ENCODE measurements at places on chromosomes 2 and 18. TPM values are rescaled to one million over a fixed set of nuclear protein-coding genes. Genes with fewer than 3 reads are reported as not detected.

GRCh38 chr2:30484995-30485394 lies 37.9 kb downstream of the LCLAT1 start:
- H3K36me3 ChIP-seq = no peaks in the 10 kb centered on the region
- H3K4me3 ChIP-seq = no peak overlapping the region
- no peaks in the 10 kb centered on the region for H3K4me1 ChIP-seq

- no peak for DNase-seq
- no peaks in the 10 kb centered on the region for H3K36me3 ChIP-seq
- no peak overlapping the region for H3K27ac ChIP-seq
- H3K4me3 ChIP-seq = no peak overlapping the region
Measured at GRCh38 chr2:161713706-161714105, 89.5 kb downstream of the SLC4A10 start.

MAL gene
- not detected for total RNA-seq

GRCh38 chr2:3641841-3642421 lies 16.1 kb upstream of the ALLC start:
- H3K4me3 ChIP-seq = no peak overlapping the region
- DNase-seq = peak; percentile 36
- H3K36me3 ChIP-seq = no peaks in the 10 kb centered on the region
- no peaks in the 10 kb centered on the region for H3K27me3 ChIP-seq
- H3K27ac ChIP-seq = no peak overlapping the region
- no peaks in the 10 kb centered on the region for H3K4me1 ChIP-seq

DNA sequence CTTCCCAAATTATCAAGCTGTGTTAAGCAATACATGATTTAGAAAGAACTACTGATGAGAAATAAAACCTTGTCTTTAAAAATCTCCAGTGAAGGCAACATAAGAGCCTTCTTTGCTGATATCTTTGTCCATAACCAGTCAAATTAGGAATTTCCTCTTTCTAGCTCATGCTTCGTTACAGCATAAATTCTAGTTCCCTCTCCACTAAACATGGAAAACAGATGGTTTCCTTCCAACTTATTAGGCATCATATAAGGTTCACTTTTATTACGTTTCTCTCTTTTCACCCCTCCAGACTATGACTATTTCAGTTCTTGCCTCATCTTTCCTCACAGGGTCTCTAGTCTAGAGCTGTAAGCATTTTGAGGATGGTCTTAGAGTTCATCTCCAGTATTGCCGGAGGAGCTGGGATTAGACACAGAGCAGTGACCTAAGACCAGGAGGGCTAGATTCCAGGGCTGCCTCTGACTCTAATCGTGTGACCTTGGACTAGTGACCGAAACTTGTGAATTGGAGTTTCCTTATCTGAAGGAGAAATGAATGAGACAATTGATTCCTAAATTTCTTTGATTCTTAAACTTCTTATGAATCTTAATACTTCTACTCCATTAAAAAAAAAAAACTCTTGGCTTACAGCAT lies 195.5 kb upstream of the APCDD1 start:
- no peak overlapping the region for H3K4me3 ChIP-seq
- DNase-seq = no peak
- H3K36me3 ChIP-seq = no peaks in the 10 kb centered on the region

DNA sequence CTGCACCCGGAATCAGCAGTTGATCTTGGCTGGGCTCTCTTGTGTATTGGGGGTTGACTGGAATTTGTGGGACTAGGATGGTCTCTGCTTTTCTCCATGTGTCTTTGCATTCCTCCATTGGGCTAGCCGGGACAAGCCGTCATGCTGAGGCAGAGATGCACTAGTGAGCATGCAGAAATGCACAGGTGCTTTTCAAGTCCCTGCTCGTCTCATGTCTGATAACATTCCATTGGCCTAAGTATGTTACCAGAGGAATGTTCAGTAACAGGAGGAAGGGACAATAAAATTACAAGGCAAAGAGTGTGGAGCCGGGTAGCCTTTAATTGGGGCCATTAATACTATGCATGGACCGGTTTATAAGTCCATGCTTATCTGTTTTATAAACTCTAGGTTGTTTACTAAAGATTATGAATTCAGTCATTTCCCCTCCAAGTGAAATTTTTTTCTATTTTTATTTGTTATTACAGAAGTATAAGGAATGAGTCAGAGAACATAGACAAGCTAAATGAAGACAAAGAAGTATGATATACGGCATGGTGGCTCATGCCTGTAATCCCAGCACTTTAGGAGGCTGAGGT lies 24.4 kb upstream of the AAK1 start:
- H3K27me3 ChIP-seq = no peaks in the 10 kb centered on the region
- no peak overlapping the region for H3K4me3 ChIP-seq
- DNase-seq = no peak
- no peak overlapping the region for H3K27ac ChIP-seq
- H3K4me1 ChIP-seq = peaks cover 12% of the 10 kb centered on the region

BOLA3 gene
- 130 TPM for total RNA-seq

DNA sequence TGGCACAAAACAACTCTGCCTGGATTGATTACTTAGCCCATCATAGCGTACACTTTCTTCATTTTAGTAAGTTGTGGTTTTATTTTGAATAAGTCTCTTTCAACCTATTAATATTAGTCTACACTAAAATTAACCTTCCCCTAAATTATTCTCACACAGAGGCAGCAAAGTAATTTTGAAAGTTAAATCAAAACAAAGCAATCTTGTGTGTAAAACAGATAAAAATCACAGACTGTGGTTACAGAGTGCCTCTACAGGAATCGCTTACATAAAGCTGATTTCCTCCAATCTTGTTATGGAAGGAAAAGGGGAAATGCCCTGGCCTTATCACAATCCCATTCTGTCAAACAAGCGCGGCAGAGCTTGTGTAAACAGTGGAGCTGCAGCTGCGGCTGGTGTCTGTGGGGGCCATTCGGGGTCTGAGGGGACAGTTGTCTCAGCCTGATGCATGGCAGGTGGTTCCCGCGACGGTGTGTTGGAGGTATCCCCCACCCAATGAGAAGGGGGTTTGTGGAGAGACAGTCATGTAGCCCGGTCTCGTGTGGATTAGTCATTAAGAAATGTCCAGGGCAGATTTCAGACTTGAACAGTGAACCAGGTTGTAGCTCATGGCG lies 42.1 kb downstream of the BCL2L11 start:
- no peaks in the 10 kb centered on the region for H3K36me3 ChIP-seq
- DNase-seq = no peak
- no peak overlapping the region for H3K4me3 ChIP-seq
- H3K27ac ChIP-seq = no peak overlapping the region
- no peaks in the 10 kb centered on the region for H3K27me3 ChIP-seq
- peaks cover 40% of the 10 kb centered on the region for H3K4me1 ChIP-seq

DNA sequence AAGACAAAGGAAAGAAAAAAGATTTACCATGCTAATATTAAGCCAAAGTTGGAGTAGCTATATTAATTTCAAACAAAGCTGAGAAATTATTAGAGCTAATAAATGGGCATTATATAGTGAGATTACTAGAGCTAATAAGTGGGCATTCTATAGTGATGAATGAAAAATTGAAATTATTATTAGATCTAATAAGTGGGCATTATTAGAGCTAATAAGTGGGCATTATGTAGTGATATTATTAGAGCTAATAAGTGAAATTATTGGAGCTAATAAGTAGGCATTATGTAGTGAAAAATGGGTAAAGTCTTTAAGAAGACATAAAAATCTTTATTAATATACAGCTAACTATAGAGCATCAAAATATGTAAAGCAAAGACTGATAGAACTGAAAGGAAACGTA lies 745.7 kb downstream of the TRIB2 start:
- H3K4me1 ChIP-seq = no peaks in the 10 kb centered on the region
- no peak overlapping the region for H3K4me3 ChIP-seq
- no peaks in the 10 kb centered on the region for H3K36me3 ChIP-seq
- H3K27ac ChIP-seq = no peak overlapping the region

DNA sequence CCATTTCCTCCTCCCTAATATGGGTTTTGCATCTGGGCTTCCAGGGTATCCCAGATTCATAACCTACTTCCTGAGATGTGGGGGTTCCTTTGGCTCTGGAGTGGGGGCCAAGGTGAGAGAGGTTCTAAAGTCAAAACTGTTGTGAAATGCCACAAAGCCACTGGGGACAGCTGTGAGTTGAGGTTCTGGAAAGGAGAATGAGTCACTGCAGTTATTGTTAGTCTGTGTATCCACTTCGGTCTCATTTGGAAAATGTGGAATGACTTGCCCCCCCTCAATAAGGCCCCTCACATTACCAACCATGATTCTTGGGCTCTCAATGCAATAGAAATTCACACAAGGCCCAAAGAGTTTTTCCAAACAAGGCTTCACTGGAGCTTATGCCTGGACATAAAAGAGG lies 51.1 kb upstream of the LGALSL start:
- no peak for DNase-seq
- no peak overlapping the region for H3K27ac ChIP-seq
- peaks cover 6% of the 10 kb centered on the region for H3K4me1 ChIP-seq
- H3K36me3 ChIP-seq = no peaks in the 10 kb centered on the region

DNA sequence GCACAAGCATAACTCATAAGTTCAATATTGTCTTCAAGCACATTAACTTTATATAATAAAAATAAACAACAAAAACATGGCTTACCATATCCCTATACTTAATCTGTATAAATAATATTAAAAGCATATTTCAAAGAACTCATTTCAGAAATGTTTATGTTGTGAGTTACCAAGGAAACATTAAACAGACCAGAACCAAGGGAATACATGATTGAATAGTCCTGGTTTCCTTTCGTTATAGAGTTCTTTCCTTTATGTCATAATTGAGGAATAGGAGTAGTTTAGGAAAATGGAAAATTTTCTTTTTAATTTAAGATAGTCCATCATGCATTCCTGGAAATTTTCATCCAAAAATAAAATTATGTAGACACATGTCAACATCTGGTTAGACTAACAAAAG lies 343.0 kb downstream of the ERBB4 start:
- no peak overlapping the region for H3K4me3 ChIP-seq
- no peaks in the 10 kb centered on the region for H3K4me1 ChIP-seq
- H3K27ac ChIP-seq = no peak overlapping the region
- H3K36me3 ChIP-seq = no peaks in the 10 kb centered on the region

GRCh38 chr2:127105656-127106456 lies 1.1 kb downstream of the BIN1 start:
- peak overlapping the region; percentile 66 for H3K27ac ChIP-seq
- H3K4me1 ChIP-seq = peaks cover 18% of the 10 kb centered on the region
- peaks cover 11% of the 10 kb centered on the region for H3K36me3 ChIP-seq

DNA sequence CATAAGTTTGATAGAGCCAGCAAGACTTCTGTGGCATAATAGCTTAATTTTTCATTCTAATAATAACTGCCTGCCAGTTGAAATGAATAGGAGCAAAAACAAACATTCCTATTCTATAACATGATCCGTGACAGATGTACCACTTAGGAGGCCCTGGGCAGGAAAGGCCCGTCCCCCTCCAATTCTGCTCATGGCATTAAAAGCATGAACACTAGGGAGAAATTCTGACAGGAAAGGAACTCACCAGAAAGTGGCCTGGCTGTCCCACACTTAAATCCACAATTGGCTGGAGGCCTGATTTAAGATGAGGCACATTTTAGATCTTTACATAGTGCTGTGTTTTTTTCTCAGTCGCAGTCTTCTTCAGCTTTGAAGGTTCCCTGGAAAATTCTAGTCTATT lies 261.9 kb upstream of the ETAA1 start:
- no peaks in the 10 kb centered on the region for H3K36me3 ChIP-seq
- no peak overlapping the region for H3K27ac ChIP-seq
- DNase-seq = no peak
- no peak overlapping the region for H3K4me3 ChIP-seq
- no peaks in the 10 kb centered on the region for H3K27me3 ChIP-seq
- no peaks in the 10 kb centered on the region for H3K4me1 ChIP-seq

GRCh38 chr18:41128545-41128944 lies 826.5 kb upstream of the PIK3C3 start:
- H3K27ac ChIP-seq = no peak overlapping the region
- H3K36me3 ChIP-seq = no peaks in the 10 kb centered on the region
- no peak overlapping the region for H3K4me3 ChIP-seq
- peaks cover 12% of the 10 kb centered on the region for H3K4me1 ChIP-seq

- DNase-seq = no peak
- no peak overlapping the region for H3K4me3 ChIP-seq
- peak overlapping the region; percentile 96 for H3K27ac ChIP-seq
- H3K27me3 ChIP-seq = no peaks in the 10 kb centered on the region
Measured at GRCh38 chr2:42922293-42922692, 129.9 kb upstream of the HAAO start.

DNA sequence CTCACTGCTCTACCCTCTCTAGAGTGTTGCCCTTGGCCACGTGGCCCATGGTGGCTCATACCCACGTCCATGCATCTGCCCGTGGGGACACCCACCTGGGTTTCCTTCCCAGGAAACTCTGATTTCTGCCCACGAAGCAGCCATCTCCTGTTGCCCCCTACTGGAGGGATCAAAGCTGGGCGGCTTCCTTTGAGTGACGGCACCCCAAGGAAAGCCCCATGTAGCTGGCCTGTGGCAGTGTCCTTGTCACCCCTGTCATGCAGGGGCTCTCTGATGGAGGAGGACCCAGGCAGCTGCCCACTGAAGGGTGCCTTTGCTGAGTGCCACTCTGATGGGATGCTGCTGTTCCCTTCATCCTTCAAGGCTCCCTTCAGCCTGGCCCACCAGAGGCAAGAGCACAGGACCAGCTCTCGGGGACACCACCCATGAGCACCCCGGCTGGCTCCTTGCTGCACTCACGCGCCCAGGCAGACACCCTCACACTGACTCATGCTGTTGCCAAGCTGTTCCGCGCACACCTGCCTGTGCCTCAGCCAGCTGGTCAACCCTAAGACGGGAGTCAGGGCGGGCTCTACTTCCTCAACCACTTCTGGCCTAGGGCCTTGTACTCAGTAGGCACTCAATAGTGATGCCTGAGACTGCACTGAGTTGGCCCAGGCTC lies 101.1 kb downstream of the CTIF start:
- peaks cover 96% of the 10 kb centered on the region for H3K36me3 ChIP-seq
- no peak overlapping the region for H3K4me3 ChIP-seq
- peaks cover 28% of the 10 kb centered on the region for H3K4me1 ChIP-seq
- H3K27ac ChIP-seq = no peak overlapping the region

DNA sequence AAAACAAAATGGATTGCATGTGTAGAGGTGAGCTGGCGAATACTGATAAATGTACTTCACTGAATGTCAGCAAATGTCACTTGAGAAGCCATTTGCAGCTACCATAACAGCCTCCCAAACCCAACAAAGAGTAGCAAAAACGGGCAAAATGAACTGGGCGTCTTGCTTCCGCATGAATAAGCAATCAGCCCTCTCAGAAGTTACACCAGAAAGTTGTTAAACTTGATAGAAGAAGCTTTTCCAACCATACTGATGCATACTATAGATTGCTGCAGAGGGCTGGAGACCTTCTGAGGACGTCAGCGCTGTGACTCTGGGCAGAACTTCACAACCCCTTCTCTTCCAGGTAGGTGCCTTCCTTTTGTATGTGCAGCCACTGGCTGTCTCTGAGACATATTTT lies 18.7 kb upstream of the SIX3 start:
- H3K36me3 ChIP-seq = no peaks in the 10 kb centered on the region
- H3K4me3 ChIP-seq = no peak overlapping the region
- no peak for DNase-seq
- H3K4me1 ChIP-seq = peaks cover 31% of the 10 kb centered on the region
- no peaks in the 10 kb centered on the region for H3K27me3 ChIP-seq
- H3K27ac ChIP-seq = no peak overlapping the region

DNA sequence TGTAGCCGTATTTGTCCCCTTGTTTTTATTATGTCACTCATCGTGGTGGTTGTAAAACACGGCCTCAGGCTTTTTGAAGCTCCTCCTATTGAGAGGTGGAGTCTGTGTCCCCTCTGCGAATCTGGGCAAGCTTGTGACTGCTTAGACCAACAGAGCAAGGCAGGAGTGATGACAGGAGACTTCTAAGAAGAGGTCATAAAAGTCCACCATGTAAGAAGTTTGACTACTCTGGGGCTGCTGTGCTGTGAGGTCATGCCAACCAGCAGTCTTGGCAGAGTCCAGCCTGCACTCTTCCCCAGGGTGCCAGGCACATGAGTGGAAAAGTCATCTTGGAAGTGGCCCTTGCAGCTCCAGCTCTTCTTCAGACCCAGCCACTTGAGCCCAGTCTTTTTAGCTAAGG lies 83.8 kb upstream of the SPTBN1 start:
- H3K4me1 ChIP-seq = peaks cover 6% of the 10 kb centered on the region
- no peaks in the 10 kb centered on the region for H3K36me3 ChIP-seq
- H3K27me3 ChIP-seq = no peaks in the 10 kb centered on the region
- H3K4me3 ChIP-seq = no peak overlapping the region
- no peak overlapping the region for H3K27ac ChIP-seq

Data from SJSA1 (cell line).